Cardiac muscle cell (in vitro differentiated cells and primary cell): ENCODE measurements at places on chromosomes 16 and 17.
A peak's percentile ranks its signal among the peaks of the same experiment; 100 is the strongest.

GRCh38 chr17:42917236-42917603, 16.6 kb downstream of the G6PC1 start:
- no peak for DNase-seq

- no peak for DNase-seq
Observed at GRCh38 chr17:29136998-29137730, 43.0 kb downstream of the MYO18A start.

- no peak for DNase-seq
Observed at GRCh38 chr16:11409398-11409797, 64.1 kb downstream of the RMI2 start.

DNA sequence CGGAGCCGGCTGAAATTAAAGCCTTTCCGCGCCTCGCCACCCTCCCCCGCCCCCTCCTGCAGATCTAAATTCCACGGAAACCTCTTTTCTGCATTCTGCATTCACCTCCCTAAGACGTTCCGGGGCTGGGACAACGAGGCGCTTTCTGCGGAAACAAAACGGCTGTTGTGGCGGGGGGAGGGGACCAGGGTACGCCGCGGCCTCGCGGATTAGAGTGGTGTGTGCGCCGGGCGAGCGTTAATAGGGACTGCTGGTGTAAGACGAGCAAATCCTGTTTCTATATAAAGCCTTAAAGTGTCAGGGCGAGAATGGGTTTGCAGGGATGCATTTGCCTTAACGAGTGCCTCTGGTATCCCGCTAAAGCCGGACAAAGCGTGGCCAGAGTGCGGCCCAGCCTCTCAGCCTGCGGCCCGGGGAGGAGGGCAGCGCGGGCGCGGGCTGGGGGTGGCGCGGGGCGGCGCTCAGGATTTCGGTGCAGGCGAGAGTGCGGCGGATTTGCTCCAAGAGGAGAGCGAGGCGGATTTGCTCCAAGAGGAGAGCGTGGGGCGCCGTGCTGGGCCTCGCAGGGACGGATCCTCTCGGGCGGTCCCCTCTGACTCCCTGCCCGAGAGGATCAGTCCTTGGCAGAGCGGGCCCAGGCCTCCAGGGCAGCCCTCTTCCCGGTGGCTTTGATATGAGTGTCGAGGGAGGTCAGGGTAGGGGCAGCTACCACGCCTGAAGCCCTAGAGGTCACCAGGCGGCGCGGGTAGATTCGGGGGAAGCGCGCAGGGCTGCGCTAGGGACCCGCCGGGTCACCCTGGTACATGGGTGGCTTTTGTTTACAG, 5.1 kb downstream of the BAHCC1 start:
- peak; percentile 59 for DNase-seq

DNA sequence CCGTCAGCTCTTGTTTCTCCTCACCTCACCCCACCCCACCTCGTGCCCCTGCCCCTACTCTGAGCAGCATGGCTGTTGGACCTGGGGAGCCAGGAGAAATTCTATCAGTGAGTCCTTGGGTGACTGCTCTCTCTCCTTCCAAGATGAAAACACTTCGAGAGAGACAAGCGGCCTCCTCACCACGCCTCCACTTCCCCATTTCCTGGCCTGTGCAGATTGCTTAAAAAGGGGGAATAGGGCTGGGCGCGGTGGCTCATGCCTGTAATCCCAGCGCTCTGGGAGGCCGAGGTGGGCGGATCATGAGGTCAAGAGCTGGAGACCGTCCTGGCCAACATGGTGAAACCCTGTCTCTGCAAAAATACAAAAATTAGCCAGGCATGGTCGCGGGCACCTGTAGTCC, 9.5 kb downstream of the DLX4 start:
- no peak for DNase-seq

- DNase-seq = no peak
Observed at GRCh38 chr17:29138971-29139691, 41.1 kb downstream of the MYO18A start.

DNA sequence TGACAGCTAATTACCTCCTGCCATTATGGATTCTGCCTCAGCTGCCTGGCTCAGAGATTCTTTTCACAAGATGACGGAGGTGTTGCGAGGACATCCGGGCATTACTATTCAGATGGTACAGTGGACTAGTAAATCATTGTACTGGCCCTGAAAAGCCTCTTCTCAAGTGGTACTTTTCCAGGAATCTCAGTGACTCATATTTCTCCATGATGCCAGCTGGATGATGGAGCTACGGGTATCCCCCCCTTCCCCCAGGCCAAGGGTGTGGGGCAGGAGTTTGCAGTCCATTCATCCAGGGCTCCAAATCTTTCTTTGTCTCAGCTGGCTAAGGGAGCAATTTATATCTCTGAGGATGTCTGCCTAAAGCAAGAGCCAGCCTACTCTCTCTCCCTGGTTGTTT, 107.7 kb upstream of the GPR139 start:
- no peak for DNase-seq

DNA sequence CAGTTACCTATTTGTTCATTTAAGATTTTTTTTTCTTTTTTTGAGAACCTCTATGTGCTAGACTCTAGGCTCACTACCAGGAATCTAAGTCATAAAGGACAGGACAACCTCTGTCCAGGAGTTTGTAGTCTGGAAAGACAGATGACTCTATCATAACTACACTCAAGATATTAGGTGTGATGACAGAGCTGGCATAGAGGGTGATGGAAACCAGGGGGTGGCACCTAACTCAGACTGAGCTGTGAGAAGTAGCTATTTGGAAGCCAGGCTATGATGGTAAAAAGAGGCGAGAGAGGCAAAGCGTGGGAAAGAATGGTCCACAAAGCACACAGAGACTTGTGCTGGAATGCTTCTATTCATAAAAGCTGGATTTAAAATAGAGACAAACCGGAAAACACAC, 372.3 kb downstream of the SEC14L1 start:
- no peak for DNase-seq

GRCh38 chr16:55390630-55391237, 66.7 kb downstream of the IRX6 start:
- DNase-seq = no peak

DNA sequence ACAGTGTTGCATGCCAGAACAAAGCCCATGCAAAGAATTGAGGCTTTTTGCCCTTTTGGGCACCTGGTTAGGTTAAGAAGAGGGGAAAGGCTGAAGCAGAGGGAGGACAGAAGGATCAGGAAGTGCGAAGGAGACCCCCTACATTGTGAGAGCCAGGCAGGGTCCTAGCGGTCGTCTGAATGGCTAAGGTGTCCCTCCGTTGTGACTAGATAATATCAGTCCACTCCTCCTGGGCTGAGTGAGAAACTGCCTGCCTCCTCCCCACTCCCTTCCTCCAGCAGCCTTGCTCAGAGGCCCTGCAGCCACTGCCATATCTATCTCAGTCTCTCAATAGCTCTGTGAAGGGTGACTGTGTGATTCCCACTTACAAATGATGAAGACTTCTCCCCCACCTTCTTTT, 75.1 kb downstream of the WSB1 start:
- DNase-seq = no peak

DNA sequence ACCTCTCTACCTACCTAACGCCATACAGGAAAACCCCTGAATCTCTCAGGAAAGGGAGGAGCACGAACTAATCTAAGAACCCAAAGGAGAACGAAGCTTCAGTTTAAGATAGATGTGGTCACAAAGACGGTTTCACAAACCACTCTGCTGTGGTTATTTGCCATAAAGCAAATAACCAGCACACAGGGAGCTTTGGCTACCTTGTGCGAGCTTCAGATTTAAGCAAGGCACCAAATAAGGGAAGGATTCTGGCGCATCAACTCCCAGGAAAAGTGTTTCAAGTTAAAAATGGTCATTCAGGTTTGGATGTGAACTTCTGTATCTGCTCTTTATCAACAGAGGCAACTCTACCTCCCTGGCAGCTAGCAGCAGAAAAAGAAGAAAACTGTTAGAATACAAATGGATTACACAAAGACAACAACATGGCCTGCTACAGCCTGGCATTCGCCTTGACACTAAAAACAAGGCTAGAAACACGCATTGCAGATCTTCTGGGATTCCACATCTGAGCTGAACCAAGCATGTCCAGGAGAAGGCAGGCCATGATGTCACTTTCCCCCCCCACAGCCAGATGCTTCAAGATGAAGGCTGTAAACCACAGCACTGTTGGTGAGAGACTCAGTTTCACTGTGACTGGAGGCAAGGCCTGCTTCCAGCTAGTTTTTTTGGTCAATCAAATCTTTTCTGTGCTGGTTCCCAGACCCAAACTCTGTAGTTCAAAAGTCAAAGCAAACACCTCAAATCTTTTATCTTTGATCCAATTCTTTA, 43.6 kb downstream of the SMG6 start:
- DNase-seq = no peak

DNA sequence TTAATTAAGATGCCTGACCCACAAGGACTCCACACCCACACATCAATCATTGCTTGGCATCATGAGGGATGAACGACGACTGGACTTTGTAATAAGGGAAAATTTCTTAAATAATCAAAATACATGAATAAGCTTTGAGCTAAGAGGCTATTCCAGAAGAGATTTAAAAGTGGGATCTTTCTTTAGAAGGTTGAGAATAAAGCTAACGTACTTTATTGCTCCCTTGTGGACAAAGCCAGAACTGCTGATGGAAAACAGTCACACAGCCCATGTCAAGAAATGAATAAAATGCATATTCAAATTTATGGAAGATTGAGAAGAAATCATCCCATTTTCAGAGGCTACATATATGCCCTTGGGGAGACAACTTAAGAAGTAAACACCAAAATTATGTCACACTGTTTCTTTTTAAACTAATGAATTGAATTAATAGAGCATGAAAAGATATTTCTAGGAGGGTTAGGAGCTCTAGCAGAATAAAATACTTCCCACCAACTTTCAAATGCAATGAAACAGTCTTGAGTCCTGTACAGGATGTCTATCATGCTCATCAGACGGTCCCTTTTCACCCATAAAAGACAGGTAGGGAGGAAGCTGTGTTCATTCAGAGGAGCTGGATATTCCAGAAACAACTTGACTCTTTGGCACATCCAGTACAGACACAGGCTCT, 60.2 kb upstream of the PHOSPHO1 start:
- DNase-seq = peak; percentile 60

GRCh38 chr16:28606291-28607115, 3.3 kb downstream of the SULT1A1 start:
- DNase-seq = no peak

- peak; percentile 74 for DNase-seq
Observed at GRCh38 chr17:53628011-53628410, 194.7 kb upstream of the KIF2B start.
